ENCODE measurements at places on chromosomes 1 and 21.

GRCh38 chr1:202249846-202250245 is 56.2 kb downstream of the LGR6 start:
- no peak for DNase-seq

DNA sequence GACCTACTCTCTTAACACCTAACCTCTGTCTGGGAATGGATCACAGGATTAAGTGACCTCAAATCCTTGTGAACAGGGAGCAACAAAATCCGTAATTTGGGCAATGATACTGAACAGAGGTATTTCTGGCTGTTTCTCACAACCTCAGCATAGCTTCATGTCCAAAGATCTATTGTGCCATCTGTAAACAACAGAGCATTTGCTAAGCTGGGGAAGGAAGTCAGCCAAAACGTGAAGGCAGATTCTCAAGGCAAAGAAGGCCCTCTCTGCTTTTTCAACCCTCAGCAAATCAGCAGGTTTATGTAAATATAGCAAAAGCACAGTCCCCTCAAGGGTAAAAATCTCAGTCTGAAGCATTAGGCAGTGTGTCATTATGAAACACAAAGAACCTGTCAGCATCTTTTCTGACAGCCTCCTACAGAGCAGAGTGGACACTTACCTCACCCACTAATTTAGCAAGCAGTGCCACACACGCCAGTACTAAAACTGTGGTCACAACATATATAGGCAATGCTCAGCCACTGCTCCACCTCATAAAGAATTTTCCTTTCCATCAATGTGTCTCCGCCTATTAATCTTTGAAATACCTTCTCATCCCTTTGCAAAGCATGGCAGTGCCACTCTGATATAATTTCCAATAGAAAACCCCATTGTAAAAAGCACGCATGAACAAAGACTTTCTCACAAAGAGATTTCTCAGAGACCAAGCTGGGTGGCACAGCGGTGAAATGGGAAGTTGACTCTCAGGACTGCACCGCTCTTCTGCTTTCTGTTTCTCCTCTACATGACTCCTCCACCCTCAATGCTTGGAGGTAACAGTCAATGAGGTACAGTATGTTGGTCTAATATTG is 188.0 kb downstream of the RERE start:
- no peak for DNase-seq

GRCh38 chr1:245512980-245513578 is 358.3 kb downstream of the KIF26B start:
- no peak for DNase-seq

DNA sequence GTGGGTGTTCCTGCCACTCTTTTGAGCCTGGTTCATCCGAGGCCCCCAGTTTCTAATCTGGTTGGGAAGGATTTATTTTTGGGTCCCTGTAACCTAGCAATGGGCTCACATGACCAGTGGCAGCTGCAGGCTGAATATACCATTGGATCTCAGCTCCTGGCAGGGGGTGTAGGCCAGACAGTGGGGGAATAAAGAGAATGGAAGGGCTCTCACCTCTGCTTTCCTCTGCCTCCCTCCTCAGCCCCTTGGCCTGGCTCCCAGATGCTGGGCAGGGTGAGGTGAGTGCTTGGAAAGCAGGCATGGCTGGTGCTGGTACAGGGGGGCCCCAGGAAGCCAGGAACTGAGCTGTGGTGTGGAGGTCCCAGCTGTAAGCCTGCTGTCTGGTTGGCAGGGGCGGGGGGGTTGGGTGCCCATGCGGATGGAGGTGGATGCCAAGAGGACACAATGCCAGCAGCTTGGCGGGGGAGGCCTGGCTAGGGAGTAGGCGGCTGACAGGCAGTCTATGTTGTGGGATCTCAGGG is 3.6 kb upstream of the GPR61 start:
- no peak for DNase-seq

DNA sequence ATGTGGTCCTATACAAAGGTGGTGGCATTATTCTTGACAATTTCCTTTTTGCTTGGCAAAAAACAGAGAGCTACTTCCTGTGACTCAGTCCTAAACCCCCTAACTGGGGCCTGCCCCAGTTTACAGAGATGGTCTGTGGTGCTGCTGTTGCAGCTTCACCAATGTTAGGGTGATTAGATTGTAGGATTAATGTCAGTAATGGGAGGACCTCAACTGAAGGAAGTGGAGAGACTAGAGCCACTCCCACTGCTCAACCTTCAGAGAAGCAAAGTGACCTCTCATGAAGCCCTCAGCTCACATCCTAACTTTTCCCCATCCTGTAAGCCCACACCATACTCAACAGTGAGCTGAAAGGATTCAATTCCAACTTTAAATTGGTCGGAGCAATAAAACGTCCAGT is 3.6 kb downstream of the S100A6 start:
- DNase-seq = peak; percentile 36

GRCh38 chr21:25579226-25580013 is 27.9 kb downstream of the MRPL39 start:
- DNase-seq = no peak

- no peak for DNase-seq
These were observed 13.8 kb downstream of the EFHD2 start for GRCh38 chr1:15423355-15424077.

DNA sequence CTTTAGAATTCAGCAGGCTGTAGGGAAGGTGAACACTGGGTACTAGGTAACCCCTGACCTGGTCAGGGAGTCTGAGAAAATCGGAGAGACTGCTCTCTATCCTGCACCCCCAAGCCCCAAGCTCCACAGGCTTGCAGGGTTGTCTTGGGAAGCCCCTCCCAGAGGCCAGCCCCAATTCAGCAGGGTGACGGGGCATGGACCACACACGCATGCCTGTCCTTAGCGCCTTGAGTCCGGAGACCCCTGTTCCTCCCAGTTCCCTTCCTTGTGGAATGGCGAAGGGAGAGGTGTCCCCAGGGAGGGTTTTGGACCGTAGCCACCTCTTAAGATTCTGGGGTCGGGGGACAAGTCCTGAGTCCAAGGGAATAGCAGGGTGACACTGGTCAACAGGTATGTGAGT is 116.1 kb downstream of the HLCS start:
- DNase-seq = no peak

- no peak for DNase-seq
These were observed 38.2 kb downstream of the KCNAB2 start for GRCh38 chr1:6083801-6084446.

DNA sequence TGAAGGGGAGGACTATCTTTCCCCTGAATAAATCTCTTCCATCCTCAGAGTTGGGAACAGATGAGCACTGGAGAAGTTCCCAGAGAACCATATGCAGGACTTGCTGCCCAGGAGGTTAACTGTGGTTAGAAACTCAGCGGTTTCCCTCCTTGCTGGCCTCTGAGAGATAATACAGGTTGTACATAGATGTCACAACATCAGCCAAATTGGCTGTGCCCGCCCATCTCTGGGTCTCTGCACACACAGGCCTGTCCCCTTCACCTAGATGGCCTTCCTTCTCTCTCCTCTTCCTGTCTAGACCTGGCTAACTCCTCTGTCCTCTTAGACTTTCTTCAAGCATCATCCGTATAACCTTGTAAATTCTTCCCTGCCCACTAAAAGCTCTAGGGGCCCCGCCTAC is 5.7 kb downstream of the RGS5 start:
- no peak for DNase-seq

- no peak for DNase-seq
These were observed 4.4 kb downstream of the KCNN3 start for GRCh38 chr1:154865442-154866256.

- no peak for DNase-seq
These were observed 3.5 kb upstream of the NBL1 start for GRCh38 chr1:19640363-19641316.

- no peak for DNase-seq
These were observed 37.7 kb upstream of the ATG4C start for GRCh38 chr1:62746086-62746808.

DNA sequence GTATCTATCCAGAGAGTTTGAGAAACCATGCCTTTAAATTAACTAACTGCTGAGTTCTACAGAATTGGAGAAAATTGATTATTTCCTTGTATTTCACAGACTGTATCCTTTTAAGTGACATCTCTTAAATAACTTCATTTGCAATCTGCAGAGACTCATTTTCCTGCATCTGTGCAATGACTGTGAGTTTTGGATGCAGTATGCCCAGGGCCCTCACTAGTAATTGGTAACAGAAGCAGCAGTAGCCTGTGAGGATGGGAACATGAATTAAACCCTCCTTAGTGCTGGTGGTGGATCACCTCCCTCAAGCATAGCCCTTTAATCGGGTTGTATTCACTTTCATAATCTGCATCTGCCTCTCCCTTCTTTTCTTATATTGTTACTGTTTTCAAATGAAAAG is 21.7 kb upstream of the SH3D21 start:
- DNase-seq = no peak

GRCh38 chr1:228032041-228032440 is 25.2 kb downstream of the WNT3A start:
- DNase-seq = peak; percentile 12

DNA sequence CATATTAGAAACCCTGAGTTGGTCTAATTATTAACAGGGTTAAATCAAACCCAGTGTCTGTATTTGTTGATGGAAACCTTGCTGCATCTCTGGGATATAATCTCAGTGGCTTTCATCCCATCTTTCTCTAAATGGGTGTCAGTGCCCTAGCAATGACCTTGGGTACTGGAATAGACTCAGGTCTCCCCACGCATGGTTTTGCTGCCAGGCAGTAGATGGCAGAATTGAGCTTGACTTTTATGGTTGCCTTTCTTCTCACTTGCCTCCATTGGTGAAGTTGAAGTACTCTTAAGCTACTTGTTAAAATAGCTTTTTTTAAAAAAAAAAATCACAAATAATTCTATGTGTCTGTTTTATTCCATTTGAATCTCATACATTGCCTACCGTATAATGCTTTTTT is 81.8 kb upstream of the HMCN1 start:
- no peak for DNase-seq

DNA sequence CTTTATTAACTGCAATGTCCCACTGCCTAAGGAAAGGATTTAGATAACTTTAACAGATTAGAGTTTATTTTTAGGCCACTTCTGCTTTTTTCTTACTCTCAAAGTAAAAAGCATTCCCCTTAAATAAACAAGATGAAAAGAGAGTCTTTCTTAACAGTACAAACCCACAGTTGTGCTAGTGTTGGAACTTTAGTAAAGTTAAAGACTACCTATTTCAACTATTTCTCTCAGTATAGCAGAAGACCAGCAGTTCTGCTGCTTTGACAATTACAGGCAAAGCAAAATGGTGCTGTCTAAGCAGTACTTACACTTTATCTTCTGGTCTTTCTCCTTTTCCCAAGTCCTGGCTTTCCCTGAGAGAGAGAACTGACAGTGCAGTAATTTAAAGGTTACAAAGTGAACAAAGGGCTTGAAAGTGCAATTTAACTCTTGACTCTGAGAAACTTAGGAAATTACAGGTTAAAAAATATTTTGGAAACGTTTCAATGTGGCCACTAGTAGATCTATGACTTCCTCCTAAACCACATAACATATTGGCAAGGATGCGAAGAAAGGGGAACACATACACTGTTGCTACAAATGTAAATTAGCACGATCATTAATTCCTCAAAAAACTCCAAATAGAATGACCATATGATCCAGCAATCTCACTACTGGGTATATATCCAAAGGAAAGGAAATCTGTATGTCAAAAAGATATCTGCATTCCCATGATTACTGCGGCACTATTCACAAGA is 135.4 kb upstream of the POGK start:
- DNase-seq = no peak

- DNase-seq = no peak
These were observed 23.7 kb downstream of the VANGL1 start for GRCh38 chr1:115665319-115666096.

DNA sequence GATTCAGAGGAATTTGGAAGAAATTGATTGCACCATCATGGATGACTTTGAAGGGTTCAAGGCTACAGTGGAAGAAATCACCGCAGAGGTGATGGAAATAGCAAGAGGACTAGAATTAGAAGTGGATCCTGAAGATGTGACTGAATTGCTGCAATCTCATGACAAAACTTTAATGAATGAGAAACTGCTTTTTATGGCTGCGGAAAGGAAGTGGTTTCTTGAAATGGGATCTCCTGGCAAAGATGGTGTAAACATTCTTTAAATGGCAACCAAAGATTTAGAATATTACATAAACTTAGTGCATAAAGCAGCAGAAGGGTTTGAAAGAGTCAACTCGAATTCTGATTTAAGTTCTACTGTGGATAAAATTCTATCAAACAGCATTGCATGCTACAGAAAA is 698.6 kb downstream of the PLA2G4A start:
- DNase-seq = no peak

- peak; percentile 92 for DNase-seq
These were observed at the start of gene VAMP3 for GRCh38 chr1:7770997-7771822. TSS of gene VAMP3 (plus strand) at chr1:7771296. CDS start at chr1:7771384, 88 bp downstream.

DNA sequence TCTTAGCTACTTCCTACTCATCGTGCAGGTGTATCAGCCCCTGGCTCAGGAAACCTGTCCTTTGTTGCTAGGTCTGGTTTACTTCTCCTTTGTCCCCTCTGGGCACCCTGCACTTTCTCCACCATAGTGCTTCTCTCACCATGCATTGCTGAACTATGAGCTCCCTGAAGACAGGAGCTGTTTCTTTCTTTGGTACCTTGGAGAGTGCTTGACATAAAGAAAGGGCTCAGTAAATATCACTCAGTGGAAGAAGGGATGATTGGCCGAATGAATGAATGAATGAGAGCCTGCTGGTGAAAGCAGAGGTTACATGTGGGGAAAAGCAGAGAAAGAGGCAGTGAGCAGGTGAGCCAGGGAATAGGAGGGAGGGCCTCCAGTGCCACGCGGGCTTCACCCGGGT is 9.8 kb upstream of the HMGB4 start:
- DNase-seq = no peak

GRCh38 chr1:30883389-30884172 is 25.0 kb downstream of the SDC3 start:
- no peak for DNase-seq

DNA sequence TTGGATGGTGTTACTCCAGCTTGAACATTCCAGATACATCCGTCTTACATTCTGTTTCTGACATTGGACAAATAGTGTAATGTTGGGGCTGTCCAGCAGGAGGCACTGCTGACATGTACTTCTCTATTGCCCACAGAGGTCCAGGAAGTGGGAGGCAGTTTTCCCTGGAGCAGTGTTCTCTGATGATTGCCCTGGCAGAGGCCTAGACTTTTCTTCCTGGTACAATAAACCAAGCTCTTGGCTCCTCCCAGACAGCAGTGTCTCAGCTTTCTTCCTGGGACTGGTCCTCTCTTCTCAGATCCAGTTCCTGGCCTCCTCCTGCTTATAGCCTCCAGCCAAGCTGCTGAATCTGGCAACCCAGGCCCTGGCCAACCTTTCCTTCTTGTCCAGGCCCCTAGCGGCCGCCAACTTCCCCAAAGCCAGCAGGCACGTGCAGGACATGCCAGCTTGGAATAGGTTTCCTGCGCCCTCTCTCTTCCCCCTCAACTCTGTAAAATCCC is 14.9 kb upstream of the IFNLR1 start:
- peak; percentile 64 for DNase-seq

DNA sequence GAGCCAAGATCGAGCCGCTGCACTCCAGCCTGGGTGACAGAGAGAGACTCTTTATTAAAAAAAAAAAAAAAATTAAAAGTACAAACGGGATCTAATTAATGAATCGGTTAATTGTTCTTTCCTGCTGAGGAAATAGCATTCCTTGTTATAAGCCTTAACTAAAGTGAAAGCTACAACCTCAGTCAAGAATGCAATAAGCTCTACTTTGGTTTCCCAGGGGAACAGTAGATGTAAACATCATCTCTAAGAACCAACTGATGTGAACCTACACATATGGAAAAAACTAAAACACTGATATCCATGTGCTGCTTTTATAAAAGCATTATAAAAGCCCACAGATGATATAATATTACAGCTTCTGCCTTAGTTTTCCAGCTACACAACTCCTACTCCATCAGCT is 41.9 kb downstream of the LPGAT1 start:
- DNase-seq = no peak

- DNase-seq = no peak
These were observed 89.4 kb upstream of the IPO9 start for GRCh38 chr1:201739492-201740085.

Measured in activated CD4-positive, CD25-positive, alpha-beta regulatory T cell treated with anti-CD3 and anti-CD28 coated beads, Interleukin-2, amount 50 U/mL, for 72 hours (primary cell).